ENCODE measurements at places on chromosomes 2 and 18.

DNA sequence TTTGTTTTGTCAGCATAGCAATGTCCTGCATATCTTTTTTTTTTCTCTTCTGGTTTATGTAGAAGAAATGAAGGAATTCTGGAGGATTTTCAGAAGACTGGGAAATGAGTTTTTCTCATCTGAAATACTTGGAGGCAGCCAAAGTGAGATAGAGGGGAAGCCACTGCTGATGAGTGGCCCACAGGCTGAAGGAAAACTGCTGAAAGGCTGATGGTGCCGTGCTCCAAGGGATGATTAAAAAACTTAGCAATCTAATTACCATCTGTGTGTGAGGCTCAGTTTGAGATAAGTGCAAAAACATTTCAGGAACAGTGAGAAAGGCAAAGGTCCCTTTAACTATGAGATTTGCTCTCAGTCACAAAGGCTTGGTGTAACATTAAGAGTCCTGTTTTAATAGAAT is 98.5 kb downstream of the EVA1A start:
- DNase-seq: no peak

GRCh38 chr2:210199186-210199765 is 26.0 kb downstream of the ACADL start:
- DNase-seq: peak; percentile 18

DNA sequence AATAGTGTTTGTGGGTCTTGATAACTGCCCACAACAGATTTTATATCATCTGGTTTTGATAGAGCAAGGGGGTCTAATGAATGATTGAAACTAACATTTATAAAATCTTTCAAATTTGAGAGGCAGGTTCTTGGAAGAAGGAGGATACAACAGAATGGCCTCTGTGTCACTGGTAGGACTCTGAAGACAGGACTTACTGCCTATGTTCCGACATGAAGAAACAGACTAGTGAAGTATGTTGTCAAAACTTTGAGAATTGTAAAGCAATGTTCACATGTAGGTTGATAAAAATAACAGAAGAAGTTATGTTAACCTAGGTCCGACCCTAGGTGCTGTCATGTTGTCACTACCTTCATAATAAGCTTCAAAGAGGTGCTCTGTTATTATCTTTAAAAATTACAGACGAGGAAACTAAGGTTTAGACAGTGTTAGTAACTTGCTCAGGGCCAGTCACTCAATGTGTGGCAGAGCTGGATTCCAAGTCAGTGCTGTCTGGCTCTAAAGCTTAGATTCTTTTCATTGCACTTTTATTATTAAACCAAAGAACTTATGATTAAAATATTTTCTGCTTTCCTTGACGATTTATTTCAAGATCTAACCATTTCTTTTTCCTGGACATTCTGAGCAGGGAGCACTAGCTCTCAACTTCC is 146.2 kb downstream of the RPIA start:
- DNase-seq: no peak

GRCh38 chr2:64489081-64489751 is 34.9 kb upstream of the AFTPH start:
- no peak for DNase-seq

DNA sequence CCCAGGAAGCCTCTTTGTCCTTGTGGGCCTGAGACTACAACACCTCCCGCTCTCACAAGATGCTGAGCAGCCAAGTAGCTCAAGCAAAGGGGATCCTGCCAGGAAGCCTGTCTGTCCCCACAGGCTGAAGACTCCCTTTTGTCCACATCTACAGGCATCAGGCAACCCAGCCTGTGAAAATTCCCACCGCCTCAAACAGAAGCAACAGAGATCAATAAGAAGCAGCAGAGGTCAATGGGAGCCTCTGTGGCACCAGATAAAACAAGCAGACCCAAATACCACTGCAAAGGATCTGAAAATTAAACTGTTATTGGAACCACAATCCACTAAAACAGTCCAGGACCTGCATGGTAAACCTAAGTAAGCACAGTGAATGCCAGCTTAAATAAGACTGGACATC is 48.5 kb downstream of the ASXL2 start:
- DNase-seq: no peak

DNA sequence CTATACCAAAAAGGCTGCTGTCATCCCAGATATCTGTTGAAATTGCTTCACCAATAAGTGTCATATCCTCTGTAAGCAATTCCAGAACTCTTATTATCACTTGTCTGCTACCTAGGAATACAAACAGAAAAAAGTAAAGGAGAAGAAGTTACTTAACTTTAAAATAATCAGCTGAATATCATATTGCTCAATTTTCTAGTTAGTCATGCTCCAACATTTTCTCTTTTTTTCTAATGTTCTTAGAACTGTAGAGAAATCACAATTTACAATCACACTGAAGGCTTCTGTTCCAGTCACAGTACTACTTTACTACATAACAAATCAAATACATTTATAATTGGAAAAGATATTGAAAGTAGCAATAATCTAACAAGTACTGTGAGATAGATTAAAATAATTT is 17.4 kb downstream of the RTTN start:
- no peak for DNase-seq

DNA sequence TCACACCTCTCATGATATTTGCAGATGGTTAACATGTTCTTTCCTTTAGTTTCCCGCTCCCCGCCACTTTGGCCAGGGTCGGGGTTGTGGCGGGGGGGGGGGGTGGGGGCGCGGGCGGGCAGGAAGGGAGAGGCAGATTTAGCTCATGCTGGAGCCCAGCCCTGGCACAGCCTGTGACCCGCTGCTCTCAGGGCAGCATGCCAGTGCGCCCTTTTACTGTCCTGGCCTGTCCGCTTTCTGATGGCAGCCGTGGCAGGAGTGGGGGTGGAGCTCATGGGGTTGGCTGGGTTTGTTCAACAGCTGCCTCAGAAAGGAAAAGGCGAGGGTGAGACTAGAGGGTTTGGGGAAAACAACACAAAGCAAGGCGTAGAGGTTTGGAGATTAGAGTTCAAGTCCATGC is 56.1 kb downstream of the TNP1 start:
- DNase-seq: peak; percentile 69

- no peak for DNase-seq
Observed at GRCh38 chr18:6431659-6432318, 17.1 kb upstream of the L3MBTL4 start.

- no peak for DNase-seq
Observed at GRCh38 chr2:73701968-73702665, 35.0 kb downstream of the TPRKB start.

- no peak for DNase-seq
Observed at GRCh38 chr2:8193686-8194615, 487.9 kb upstream of the ID2 start.

GRCh38 chr18:8988260-8988871 is 114.1 kb upstream of the NDUFV2 start:
- peak; percentile 45 for DNase-seq

DNA sequence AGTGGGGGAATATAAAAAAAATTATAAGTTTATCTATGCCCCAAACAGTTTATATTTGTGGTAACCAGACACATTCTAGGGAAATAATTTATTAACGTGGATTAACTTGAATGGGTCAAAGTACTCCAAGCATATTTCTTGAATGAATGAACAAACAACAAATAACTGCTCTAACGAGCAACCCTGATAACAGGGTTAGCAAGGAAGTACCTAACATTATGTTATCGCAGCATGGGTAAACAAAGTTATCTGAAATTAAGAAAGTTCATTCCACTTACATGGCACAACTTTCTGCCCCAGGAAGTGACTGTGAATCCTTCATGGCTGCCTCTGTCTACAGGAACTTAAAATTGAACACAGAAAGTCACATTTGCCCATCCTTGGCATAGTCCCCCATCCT is 812.9 kb upstream of the ACVR2A start:
- no peak for DNase-seq

- no peak for DNase-seq
Observed at GRCh38 chr2:2754940-2755339, 423.9 kb upstream of the MYT1L start.

DNA sequence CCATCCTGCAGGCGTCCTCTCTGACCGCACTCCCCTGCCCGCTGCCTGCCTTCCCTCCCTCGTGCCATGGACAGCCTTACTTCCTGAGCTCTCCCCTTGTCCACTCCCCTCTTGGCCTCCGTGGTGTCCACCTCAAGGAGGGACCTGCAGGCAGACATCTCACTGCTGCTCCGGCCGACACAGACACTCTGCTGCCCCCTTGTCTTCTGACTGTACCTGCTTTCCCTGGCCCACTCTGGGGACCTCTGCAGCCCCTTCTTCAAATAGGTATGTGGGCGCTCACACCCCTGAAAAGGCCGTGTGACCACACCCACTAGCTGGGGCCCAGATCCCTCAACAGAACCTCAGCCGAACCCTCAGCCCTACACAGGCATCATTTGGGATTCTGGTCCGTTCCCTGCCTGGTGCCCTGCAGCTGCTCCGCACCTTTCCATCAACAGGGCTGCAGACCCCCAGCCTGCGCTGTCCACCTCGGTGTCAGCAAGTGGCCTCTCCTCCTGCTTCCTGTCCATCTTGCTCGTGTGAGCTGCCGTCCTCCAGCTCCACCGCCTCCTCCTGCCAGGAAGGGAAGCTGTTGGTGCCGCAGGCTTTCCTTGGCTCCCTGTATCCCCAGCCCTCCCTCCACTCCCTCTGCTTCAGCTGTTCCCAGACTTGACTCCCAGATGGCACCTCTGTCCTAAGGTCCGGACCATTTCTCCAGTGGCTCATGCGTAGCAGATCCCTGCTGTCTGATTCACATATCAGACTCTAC is 94.1 kb downstream of the KLHL29 start:
- no peak for DNase-seq

DNA sequence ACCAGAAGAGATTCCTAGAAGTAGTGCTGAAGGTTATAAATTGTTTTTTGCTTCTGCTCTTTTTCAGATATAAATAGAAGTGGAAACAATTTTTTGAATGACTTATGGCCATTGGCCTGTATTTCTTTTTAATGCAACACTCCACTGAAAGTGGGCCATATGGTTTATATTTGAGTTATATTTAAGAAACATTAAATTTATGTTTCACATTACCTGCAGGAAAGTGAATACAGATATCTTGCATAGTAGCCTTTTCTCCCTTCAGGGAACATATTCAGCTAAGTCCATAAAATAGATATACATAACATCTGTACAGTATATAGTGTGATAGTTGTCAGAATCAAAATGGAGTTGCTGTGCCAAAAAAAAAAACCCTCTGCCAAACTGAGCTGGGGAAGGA is 53.1 kb upstream of the EFEMP1 start:
- DNase-seq: no peak

DNA sequence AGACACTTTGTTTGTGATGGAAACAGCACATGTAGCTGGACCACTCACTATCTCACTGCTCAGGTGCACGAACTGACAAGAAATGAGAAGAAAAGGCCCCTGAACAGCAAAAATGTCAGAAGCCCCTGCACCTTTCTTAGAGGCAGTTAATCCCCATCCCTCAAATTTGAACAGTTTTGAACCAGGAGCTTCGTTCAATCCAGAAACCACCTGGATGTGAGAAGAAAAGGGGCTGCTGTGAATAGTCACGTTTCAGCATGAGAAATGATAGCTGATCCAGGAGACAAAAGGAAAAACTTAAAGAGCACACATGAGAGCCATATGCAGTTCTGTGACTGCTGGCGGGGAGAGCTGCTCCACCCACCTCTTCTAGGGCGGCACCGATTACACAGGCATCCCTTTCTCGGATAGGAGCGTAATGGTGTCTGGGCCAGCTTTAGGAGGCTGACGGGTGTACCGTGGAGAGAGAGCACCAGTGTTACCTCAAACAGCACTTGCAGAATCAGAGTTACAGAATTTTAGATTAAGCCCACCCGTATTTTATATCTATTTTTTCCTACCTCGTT is 117.0 kb upstream of the EML6 start:
- DNase-seq: no peak

- DNase-seq: peak; percentile 43
Observed at GRCh38 chr2:241649404-241649803, 11.9 kb downstream of the ATG4B start.

DNA sequence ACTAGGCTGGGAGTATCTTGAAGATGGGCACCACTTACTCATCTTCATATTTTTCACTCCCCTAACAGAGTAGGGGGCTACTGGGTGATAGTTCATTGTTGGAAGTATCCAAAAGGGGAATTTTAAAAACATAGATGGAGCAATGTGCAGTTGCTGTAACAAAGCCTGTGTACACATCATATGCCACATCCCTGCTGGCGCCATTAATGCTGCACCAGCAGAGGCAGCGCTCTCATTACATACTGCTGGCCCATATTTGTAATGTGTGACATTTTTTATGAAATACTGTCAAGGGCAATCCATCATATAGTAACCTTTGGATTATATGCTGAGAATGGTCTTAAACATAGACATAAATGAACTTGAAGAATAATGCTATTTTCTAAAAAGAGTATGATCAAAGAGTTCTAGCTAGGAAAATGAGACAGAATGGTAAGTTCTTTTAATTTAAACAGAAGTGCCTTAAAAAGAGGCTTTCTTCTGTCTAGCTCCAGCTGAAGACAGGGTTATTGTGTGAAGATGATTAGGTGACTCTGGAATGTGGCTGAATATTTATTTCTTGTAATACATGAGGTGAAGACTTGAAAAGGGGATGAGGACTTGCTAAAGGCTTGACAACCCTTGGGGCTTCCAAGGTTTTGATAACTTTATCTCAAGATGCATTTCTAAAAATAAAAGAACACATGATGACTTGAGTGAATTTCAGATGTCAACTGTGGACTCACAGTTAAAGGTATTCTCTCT is 2.4 kb upstream of the TMEM178A start:
- no peak for DNase-seq

DNA sequence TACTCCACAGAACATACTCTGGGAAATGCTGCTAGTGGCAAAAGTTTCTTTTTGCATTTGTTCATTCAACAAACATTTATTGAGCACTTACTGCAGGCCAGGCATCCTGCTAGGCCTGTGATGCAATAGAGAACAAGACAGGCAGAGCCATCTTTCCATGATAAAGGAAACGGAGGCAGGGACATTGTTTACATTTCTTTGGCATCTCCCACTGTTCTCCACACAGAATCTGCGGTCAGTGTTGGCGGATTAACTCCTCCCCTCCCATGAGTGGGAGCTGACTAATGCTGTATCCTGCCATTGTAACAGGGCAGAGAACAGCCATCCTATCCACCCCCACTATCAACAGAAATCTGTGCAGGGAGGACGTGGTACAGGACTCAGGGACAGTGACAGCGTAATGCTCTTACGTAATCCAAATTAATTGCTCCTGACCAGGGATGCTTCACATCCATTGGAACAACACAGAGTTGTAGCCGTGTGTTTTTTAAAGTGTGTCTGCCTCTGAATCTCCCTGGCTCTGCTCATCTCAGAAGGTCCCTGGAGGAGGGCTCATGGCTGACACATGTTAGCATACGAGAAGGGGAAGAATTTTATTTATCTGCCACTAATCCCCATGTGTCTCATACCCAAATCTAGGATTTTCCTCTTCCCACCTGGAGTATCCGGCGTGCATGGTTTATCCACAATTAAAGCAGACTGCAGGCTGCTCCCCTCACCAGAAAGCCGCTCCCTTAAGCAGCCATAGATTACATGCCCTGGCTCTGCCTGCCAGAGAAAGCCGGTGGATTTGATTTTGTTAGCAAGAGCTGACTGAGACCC is 32.3 kb downstream of the STEAP3 start:
- DNase-seq: no peak

DNA sequence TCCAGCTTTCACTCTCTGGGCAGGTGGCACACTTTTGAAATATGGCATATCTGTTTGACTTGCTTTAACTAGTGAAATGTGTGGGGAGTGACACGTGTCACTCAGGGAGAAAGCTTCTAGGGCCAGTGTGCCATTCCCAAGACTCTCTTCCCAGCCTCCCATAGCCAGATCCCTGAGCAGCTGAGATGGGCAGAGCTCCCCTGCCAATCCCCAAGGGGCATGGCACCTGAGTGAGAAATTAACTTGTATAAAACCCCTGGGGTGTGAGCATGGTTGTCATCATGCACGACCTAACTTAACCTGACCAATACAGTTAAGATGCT is 39.0 kb upstream of the MARCO start:
- DNase-seq: no peak
